ENCODE measurements at places on chromosomes 7 and 10.

- DNase-seq, result no peak
These were observed 84.7 kb downstream of the TMEM178B start for GRCh38 chr7:141158561-141158960.

GRCh38 chr10:29865700-29866355 lies 193.6 kb downstream of the JCAD start:
- no peak for DNase-seq

DNA sequence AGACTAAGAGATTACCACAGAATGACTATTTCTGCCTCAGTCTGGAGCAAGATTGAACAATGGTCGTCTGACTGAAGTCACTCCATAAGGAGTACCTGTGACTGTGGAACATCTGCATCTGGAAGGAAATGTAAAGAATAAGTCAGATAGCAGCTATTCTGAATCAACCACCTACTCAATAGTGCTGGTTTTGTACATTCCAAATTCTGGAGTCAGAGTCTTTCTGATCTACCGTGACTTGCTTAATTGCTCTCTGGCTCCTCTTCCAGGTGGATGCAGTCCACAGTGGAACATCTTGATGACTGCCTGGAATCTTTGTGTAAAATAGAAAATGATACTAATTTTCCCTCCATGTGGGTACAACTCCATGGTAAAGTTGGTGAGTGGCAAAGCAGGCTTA lies 156.3 kb upstream of the SEMA3C start:
- no peak for DNase-seq

DNA sequence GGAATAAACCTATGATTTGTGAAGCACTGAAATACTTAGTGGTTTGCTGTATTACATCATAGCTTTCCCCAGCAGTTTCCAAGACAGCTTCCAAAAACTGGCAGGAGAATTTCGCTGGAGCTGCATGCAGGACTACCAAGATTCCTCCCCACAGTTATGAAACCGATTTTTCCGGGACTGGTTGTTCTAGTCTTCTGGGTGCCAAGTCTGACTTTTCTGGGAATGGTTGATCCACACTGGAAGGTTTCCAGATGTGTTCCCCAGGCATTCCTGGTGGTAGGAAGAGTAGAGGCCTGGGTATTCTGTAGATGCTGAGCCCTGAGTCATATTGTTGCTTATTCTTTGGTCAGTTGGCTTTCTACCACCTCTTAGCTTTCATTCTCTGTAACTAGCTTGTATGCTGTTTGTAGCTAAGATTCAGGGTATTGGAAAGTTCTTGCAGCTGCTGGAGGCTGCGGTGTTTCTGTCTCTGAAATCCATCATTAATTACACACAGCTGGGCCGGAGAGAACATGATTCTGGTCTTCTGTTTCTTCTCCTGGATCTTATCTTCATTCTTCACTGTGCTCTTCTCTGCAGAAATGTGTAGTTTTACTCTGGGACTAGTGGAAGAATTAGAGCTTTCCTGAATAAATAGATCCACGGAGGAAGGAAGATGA lies 6.3 kb downstream of the ABCC2 start:
- DNase-seq, result no peak

DNA sequence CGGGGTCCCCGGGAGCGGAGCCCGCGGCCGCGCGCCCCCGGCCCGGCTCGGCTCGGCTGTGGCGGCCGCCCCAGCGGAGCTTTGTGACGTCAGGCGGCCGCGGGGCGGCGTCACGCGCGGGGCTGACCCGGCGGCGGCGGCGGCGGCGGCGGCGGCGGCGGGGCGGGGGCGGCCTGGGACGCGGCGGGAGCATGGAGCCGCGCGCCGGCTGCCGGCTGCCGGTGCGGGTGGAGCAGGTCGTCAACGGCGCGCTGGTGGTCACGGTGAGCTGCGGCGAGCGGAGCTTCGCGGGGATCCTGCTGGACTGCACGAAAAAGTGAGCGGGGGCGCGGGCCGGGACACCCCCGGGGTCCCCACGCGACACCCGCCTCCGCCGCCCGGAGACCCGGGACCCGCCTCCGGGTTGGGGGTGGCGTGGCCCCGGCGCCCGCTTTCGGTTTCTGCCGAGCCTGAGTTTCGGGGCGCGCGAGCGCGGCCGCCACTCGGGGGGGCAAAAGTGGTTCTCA lies at the start of gene PWWP2B:
Gene PWWP2B (plus strand): TSS at position 165 of the 506 bp plus-strand sequence. CDS start 27 bp downstream, at position 192.
- no peak for DNase-seq

GRCh38 chr7:47326220-47326619 lies 255.7 kb downstream of the TNS3 start:
- no peak for DNase-seq

DNA sequence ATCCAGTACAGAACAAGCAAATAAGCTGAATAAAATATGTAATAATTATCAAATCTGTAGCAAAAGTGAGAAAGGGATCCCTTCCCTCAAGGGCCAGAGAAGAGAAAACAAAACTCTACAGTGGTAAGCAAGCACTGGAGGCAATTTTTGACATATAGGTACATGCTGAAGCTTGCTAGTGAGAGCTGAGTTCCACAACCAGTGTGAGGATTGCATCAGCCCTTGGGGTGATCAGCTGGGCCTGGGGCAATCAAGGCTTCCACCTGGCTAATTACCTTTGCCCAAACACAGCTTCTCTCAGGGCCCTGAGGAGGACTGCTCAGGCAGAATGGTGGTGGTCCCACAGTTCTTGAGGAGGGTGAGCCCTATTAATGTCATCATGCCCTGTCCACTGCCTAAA lies 134.4 kb upstream of the DLX6 start:
- DNase-seq, result no peak
